Mesothelial cell of epicardium (in vitro differentiated cells): ENCODE measurements at places on chromosomes 2 and 18.

GRCh38 chr2:19868224-19868623 lies 33.6 kb downstream of the TTC32 start:
- H3K27ac ChIP-seq, result no peak overlapping the region
- peak overlapping the region; percentile 82 for H3K4me3 ChIP-seq
- no peak for DNase-seq
- no peaks in the 10 kb centered on the region for H3K36me3 ChIP-seq

- no peak overlapping the region for H3K27ac ChIP-seq
- no peak overlapping the region for H3K4me3 ChIP-seq
- DNase-seq, result no peak
- no peaks in the 10 kb centered on the region for H3K27me3 ChIP-seq
Observed at GRCh38 chr2:12821656-12822055, 104.9 kb downstream of the TRIB2 start.

DNA sequence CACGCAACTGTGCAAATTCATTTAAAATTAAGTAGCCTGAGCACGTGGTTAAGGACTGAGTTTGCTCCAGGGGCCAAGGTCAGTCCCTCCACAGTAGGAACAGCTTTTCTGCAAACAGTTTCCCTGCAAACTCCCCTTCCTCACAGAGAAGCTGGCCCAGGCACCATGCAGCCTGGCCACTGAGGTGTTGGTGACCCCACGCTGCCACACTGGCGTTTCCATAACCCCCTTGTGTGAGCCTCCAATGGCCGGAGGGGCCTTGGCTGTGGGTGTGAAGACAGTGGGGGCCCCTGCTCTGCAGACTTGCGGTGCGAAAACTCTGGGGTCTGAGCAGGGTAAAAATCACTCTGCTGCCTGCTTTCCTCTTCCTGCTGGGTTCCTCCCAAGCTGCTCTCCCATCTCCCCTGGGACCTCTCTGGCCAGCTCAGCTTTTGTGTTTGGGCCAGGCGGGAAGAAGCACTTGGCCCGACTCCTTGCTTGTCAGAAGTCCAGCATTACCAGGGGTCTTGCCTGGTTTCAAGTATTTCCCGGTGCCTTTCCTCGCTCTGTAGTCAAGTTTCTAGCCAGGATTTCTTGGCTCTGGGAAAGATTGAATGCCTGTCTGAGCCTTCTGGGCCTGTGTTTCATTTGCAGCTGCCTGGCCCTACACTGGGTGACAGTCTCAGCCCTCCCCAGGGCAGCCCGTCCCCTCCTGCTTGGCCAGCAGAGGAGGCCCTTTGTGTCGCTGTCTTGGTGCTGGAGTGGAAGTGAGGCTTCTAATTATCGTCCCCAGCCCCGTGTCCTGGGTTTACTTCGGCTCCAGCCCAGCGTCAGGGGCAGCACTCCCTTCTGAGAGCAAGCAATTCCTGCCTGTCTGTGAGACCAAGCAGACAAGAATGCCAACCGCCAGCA lies 131.4 kb upstream of the SLC1A4 start:
- H3K27ac ChIP-seq, result peak overlapping the region; percentile 88
- no peak for DNase-seq
- H3K4me3 ChIP-seq, result peak overlapping the region; percentile 28
- peaks cover 27% of the 10 kb centered on the region for H3K4me1 ChIP-seq
- H3K36me3 ChIP-seq, result no peaks in the 10 kb centered on the region

GRCh38 chr2:184178229-184178628 lies 420.1 kb upstream of the ZNF804A start:
- no peaks in the 10 kb centered on the region for H3K27me3 ChIP-seq
- H3K4me3 ChIP-seq, result no peak overlapping the region
- no peaks in the 10 kb centered on the region for H3K36me3 ChIP-seq

- H3K27me3 ChIP-seq, result peaks cover 3% of the 10 kb centered on the region
- no peak for DNase-seq
- peaks cover 2% of the 10 kb centered on the region for H3K36me3 ChIP-seq
- H3K4me1 ChIP-seq, result no peaks in the 10 kb centered on the region
Observed at GRCh38 chr2:43714164-43714563, 37.9 kb upstream of the C1GALT1C1L start.

DNA sequence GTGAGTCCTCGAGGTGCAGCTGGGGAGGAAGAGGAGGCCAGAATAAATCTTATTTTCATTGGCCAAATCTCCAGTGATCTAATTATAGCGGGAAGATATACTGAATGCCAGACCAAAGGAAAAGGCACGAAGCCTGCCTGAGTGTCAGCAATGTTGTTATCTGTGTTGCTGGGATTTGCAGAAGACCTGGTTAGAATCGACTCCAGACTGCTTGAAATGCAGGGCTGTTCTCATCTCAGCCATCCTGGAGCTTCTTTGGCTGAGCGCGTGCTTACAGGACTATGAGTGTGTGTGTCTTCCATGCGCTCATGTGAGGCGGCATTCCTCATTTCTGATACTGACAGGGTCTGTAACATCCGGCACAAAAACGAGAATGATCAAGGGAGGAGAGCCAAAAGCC lies 81.2 kb downstream of the TSN start:
- no peaks in the 10 kb centered on the region for H3K36me3 ChIP-seq
- H3K4me1 ChIP-seq, result peaks cover 6% of the 10 kb centered on the region
- peaks cover 21% of the 10 kb centered on the region for H3K27me3 ChIP-seq
- DNase-seq, result no peak

DNA sequence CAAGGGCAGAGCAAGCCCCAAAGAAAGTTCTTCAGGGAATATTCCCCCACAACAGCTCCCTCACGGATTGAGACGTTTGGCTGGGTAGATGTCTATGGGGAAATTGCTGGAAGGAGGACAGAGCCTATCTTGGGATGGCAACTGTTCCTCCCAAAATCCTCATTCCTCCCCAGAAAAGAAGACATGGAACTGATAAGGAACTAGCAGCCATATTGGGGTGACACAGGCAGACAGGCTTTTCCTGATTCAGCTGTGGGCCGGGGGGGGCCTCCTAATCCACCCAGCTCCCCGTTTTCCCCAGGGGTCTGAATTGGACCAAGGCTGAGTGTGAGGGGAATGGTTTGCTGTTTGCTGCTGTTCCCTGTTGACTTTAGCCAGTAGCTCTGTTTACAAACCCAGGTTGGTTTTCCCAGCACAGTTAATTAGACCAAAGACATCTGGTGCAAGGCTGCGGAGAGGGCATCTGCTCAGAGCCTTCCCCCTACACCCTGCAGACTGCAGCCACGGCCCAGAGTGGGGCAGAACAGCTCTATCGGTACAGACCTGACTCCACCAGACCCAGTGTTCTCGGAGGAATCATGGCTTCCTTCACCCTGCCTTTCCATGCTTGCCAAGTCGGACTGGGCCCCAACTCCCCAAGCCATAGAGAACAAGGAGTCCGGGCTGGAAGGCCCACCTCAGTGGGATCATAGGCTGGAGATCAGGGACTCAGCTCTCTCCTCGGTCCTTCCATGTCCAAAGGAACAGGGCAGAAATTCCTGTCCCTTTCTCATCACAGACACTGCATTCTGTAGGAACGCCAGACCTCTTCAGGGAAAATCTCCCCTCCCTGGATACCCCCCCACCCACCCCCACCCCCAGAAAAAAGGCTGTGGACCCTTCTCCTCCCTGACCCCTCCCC lies 1.7 kb upstream of the PKDCC start:
- H3K27me3 ChIP-seq, result peaks cover 7% of the 10 kb centered on the region
- peak overlapping the region; percentile 69 for H3K4me3 ChIP-seq
- H3K36me3 ChIP-seq, result no peaks in the 10 kb centered on the region
- DNase-seq, result no peak
- H3K4me1 ChIP-seq, result peaks cover 55% of the 10 kb centered on the region

- peaks cover 4% of the 10 kb centered on the region for H3K4me1 ChIP-seq
- H3K27ac ChIP-seq, result no peak overlapping the region
- no peak for DNase-seq
- peaks cover 51% of the 10 kb centered on the region for H3K27me3 ChIP-seq
- H3K4me3 ChIP-seq, result no peak overlapping the region
Observed at GRCh38 chr2:45047301-45047700, 38.0 kb upstream of the SIX2 start.
